ENCODE measurements at places on chromosomes 5 and 9.

DNA sequence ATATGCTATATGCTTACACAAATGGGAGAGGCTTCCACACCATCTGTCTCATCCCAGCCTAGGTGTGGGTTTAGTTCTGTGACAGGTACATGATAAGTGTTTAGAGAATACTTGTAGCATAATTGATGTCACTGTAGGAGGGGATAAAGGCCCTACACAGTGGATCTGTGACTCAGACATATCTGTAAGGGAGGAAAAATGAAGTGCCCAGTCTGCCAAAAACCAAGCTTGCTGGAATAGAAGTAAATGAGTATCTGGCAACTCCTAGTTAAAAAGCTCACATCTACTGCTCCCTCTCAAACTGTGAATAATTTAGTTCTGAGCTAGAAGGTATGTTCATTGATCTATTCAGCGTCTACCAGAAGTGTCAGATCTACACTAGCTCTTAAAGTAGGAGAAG is 38.9 kb upstream of the FAM174A start:
- no peaks in the 10 kb centered on the region for H3K27me3 ChIP-seq
- no peak for DNase-seq
- no peak overlapping the region for H3K27ac ChIP-seq
- H3K36me3 ChIP-seq: no peaks in the 10 kb centered on the region

DNA sequence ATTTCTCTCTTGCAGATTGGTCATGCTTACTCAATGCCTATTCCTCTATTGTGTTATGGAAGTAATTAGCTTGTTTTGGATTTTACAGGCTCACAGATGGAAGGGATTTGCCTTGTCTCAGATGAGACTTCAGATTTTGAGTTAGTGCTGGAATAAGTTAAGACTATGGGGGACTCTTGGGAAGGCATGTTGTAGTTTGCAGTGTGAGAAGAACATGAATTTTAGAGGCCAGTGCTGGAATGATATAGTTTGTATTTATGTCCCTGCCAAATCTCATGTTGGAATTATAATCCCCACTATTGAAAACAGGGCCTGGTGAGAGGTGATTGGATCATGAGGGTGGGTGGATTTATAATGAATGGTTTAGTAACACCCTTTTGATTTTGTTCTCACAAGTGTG is 6.1 kb upstream of the TUSC1 start:
- no peak overlapping the region for H3K4me3 ChIP-seq
- H3K27ac ChIP-seq: no peak overlapping the region
- H3K36me3 ChIP-seq: no peaks in the 10 kb centered on the region
- H3K27me3 ChIP-seq: no peaks in the 10 kb centered on the region

DNA sequence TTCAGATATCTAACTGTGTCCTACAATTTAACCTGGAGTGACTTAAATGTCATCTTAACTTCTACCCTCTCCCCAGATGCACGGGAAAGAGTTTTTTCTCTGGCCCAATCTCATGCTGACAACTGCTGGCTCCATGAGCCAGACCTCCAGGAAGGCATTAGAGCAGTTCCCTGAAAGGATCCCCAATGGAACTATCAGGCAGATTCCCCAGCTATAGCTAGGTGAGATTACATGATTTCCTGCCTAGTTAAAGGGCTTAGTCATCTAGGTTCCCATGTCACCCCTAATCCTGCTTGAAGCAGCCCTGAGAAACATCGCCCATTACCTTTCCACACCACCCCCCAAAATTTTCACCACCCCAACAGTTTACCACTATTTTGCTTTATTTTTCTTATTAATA is 373.5 kb upstream of the TRPC7 start:
- no peak overlapping the region for H3K27ac ChIP-seq
- no peaks in the 10 kb centered on the region for H3K27me3 ChIP-seq
- H3K4me3 ChIP-seq: no peak overlapping the region

GRCh38 chr5:7834982-7835381 is 16.0 kb downstream of the CFAP90 start:
- no peak overlapping the region for H3K4me3 ChIP-seq
- H3K4me1 ChIP-seq: no peaks in the 10 kb centered on the region
- no peak for DNase-seq
- H3K36me3 ChIP-seq: no peaks in the 10 kb centered on the region
- H3K27me3 ChIP-seq: no peaks in the 10 kb centered on the region

DNA sequence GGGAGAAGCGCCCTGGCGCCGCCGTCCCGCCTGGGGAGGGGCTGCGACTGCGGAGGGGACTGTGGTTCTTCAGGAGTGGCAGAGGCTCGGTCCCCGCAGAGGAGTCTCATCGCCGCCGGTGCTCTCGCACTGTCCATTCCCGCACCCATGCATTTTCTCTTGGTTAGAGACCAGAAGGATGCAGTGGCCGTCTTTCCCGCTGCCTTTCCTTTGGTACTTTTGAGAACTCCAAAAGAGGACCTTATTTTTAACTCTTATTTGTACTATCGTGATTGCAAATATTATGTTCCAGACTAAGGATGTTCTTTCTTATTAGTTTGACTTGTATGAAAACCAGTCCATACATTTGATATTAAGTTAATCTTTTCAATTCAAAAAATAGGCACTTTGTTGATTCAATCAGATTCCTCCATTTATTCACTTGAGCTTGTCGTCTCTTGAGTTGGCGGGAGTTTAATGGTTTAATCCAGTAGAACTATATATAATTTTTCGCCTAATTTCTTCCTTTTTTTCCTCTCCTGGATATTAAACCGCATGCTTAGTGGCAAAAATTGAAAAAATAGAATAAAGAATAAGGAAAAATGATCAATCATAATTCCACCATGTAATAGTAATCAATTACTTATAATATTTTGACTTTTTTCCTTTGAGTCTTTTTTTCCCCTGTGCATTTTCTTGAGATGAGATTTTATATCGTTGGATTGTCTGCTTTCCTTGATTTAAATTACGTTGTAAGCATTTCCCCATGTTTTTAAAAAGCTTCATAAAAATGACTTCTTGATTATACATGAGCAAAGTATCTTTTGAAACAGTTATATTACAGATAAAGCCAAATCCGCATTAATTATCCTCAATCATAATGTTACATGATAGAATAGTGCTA is 861 bp downstream of the ZFYVE16 start:
- H3K36me3 ChIP-seq: peaks cover 3% of the 10 kb centered on the region
- H3K4me3 ChIP-seq: peak overlapping the region; percentile 91
- no peaks in the 10 kb centered on the region for H3K27me3 ChIP-seq
- DNase-seq: peak; percentile 56

DNA sequence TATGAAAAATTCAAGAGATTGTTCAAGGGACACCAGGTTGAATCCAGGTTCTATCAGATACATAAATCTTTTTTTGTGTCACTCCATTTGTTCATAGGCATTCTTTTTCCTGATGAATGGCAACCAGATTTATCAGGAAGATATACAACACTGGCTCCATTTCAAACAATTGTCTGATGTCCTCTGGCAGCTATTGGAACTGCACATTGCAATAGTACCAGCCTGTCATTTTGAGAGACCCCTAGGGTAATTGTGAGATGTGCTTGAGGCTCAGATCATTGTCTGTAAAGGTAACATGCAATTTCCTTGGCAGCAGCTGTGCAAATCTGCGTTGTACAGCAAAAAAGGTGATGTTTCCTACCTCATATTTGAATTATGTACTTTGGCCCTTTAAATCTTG is 25.9 kb downstream of the KCTD16 start:
- no peak overlapping the region for H3K4me3 ChIP-seq
- no peak for DNase-seq
- no peaks in the 10 kb centered on the region for H3K4me1 ChIP-seq

DNA sequence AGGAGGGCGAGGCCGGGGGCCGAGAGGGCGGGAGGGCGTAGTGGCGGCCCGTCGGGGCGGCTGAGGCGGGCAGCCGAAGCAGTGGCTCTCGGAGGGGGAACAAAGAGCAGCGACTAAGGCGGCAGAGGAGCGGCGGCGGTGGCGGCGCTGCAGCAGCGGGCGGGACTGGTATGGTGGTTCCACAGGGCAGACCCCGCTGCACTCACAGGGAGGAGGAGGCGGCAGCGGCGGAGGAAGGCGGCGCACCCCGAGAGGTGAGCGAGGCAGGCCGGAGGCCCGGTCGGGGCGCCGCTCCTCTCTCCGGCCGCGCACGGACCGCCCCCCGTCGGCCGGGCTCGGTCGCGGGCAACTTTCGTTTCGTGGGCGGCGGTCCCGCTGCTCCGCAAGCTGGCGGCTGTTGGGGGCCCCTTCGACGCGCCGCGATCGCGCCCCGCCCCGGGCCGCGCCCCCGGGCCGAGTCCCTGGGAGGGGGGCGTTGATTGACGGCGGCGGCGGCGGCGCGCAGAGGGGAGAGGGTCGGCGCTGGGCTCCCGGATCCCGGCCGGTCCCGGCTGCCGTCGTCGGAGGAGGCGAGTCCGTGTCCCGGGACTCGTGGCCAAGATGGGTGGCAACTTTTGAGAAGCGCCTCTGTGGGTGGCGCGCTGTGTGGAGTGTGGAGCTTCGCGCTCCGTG is 467 bp downstream of the CNOT6 start:
- peak overlapping the region; percentile 95 for H3K27ac ChIP-seq
- peak; percentile 67 for DNase-seq
- H3K4me3 ChIP-seq: peak overlapping the region; percentile 84
- H3K36me3 ChIP-seq: peaks cover 16% of the 10 kb centered on the region

GRCh38 chr9:92183449-92183848 is 68.2 kb upstream of the SPTLC1 start:
- H3K27ac ChIP-seq: no peak overlapping the region
- no peak overlapping the region for H3K4me3 ChIP-seq
- H3K4me1 ChIP-seq: no peaks in the 10 kb centered on the region
- peaks cover 45% of the 10 kb centered on the region for H3K27me3 ChIP-seq
- DNase-seq: no peak
- H3K36me3 ChIP-seq: no peaks in the 10 kb centered on the region

GRCh38 chr5:57435701-57436134 is 46.9 kb downstream of the ACTBL2 start:
- peaks cover under 1% of the 10 kb centered on the region for H3K27me3 ChIP-seq
- no peaks in the 10 kb centered on the region for H3K4me1 ChIP-seq
- H3K36me3 ChIP-seq: no peaks in the 10 kb centered on the region
- no peak overlapping the region for H3K27ac ChIP-seq
- no peak for DNase-seq
- H3K4me3 ChIP-seq: no peak overlapping the region

DNA sequence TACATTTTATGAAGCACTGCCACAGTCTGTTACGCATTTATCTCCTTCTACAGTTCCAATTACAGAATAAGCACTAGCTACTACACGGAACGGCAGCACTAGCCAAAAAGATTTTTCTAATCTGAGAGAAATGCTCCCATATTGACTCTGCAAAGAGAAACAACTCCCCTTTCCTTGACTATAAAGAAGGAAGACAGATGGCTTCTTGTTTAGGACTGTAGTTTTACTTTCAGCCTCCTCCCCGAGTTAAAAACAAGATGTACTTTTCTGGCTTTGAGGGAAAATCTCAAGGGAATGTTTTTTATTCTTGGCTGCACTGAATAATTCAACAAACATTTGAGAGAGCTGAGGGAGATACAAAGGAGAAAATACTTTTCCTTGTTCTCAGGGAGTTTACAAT is 1.9 kb upstream of the SLC44A1 start:
- H3K4me1 ChIP-seq: peaks cover 22% of the 10 kb centered on the region
- peaks cover 61% of the 10 kb centered on the region for H3K27me3 ChIP-seq
- H3K36me3 ChIP-seq: no peaks in the 10 kb centered on the region

GRCh38 chr9:22210262-22210661 is 201.2 kb upstream of the CDKN2B start:
- H3K27me3 ChIP-seq: no peaks in the 10 kb centered on the region
- peaks cover 17% of the 10 kb centered on the region for H3K4me1 ChIP-seq
- no peaks in the 10 kb centered on the region for H3K36me3 ChIP-seq
- H3K27ac ChIP-seq: no peak overlapping the region
- no peak for DNase-seq

DNA sequence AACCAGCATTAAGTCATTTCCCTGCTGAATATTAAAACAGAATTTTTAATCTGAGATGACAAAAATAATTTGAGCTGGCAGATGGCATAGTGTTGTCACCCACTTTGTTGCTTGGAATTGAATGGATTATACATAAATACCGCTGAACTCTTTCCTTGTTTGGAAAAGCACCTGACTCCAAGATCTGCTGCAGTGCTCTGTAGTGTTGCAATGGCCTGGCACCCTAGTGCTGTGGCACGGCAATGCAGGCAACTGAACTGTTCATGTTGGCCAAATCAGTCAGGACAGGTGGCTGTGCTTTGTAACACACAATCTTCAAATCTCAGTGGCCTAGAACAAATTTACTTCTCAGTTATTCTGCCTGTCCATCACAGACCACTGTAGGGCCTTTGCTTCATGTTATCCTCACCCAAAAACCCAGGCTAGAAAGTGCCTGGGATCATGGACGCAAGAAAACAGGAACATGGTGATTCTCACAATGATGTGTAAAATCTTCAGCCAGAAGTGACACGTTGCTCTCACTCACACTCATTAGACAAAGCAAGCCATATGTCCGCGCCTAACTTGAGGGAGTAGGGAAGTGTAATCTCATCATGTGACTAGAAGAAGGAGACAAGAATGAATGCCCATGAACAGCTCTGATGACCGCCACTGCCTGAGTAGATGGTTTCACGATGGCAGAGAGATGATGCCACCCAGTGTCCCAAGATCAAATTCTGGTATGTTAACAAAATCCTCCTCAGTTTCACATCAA is 191.9 kb upstream of the PUM3 start:
- no peak for DNase-seq
- H3K27ac ChIP-seq: no peak overlapping the region
- no peak overlapping the region for H3K4me3 ChIP-seq
- H3K27me3 ChIP-seq: peaks cover 4% of the 10 kb centered on the region

GRCh38 chr5:144202726-144203125 is 32.1 kb downstream of the KCTD16 start:
- no peaks in the 10 kb centered on the region for H3K36me3 ChIP-seq
- no peak overlapping the region for H3K27ac ChIP-seq

- no peak for DNase-seq
- H3K36me3 ChIP-seq: no peaks in the 10 kb centered on the region
- no peaks in the 10 kb centered on the region for H3K27me3 ChIP-seq
- H3K27ac ChIP-seq: no peak overlapping the region
- H3K4me3 ChIP-seq: no peak overlapping the region
- no peaks in the 10 kb centered on the region for H3K4me1 ChIP-seq
Observed at GRCh38 chr9:81190659-81191058, 498.7 kb downstream of the TLE1 start.

DNA sequence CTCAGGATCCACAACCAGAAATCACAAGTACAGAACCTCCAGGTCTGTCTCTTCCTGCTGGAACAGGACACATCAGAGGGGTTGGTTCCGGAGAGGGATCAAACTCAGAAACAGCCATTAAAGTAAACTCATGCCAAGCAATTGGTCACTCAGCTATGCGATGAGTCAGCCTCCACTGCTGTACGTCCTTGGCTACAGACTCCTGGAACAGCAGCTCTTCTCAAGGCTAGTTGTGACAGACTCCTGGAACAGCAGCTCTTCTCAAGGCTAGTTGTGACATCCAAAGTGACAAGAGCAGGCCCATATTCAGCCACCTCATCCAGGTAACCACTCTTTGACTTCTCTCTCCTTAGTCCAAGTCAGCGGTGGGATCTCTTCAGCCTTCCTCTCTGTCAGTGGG is at the start of gene SPINK13:
TSS of gene SPINK13 (plus strand) at position 229 of the 400 bp plus-strand sequence. CDS start 1,279 bp downstream, outside the sequence.
- H3K36me3 ChIP-seq: no peaks in the 10 kb centered on the region
- no peak for DNase-seq
- H3K27me3 ChIP-seq: no peaks in the 10 kb centered on the region
- H3K4me1 ChIP-seq: no peaks in the 10 kb centered on the region

Data from activated naive CD4-positive, alpha-beta T cell treated with anti-CD3 and anti-CD28 coated beads, Interleukin-2, amount 10 ng/mL, durations not matched to agents 7 days and 5 days (primary cell).